ENCODE measurements at places on chromosomes 12 and 14.

- no peak for DNase-seq
Observed at GRCh38 chr14:63535918-63536317, 7.3 kb downstream of the PPP2R5E start.

- no peak for DNase-seq
Observed at GRCh38 chr12:121255433-121255832, 41.1 kb downstream of the CAMKK2 start.

DNA sequence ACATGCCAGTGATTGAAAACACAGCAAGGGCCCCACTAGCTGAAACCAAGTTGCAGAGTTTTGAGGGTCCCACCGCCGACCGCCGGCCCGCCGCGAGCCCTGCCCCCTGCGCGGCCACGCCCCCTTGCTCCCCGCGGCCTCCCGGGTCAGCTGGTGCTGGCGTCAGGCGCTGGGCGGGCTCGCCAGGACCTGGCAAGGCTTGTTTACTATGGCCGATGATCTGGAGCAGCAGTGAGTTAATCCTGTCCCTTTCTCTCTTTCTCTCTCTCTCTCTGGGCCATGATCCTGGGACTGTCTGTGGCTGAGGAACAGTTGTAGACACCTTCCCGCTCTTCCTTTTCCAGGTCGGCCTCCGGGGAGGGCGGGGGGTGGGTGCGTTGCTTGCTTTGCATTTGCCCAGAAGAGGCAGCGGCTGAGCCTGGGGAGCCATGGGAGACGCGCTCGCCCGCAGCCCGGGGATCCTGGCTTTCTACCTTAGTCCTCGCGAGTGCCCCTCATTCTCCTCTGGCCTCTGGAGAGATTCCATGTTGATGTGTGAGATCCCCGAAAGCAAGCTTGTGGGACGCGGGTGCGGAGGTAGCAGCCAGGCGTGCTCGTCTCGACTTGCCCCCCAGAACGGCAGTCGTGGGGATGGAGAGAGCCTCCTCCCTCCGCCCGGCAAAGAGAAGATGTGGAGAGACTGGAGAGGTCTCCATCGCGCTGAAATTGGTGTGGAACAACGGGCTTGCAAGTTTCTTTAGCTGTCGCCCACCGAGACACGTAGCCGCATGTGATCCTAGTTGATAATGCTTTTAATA, at the start of gene ABHD4:
Gene ABHD4 (plus strand): TSS at position 202 of the 797 bp plus-strand sequence. CDS start 7 bp downstream, at position 209.
- peak; percentile 50 for DNase-seq

DNA sequence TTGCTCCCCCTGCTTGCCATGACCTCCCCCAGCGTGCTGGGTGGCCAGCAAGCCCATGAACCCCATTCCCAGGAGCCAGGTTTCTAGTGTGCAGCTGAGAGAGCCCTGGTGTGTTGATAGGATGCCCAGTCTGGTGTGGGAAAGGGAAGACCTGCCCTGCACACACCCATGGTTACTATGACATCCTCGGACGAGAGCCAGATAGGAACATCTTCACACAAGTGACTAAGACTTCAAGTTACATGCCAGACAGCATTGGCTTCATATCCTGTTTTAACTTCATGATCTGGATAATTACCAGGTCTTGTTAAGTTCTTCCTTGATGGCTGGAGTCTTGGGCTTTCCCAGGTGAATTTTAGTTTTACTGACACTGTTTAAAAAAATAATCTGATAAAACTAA, 196.6 kb upstream of the EGLN3 start:
- DNase-seq, result no peak

- peak; percentile 28 for DNase-seq
Observed at GRCh38 chr14:104689881-104690711, 678 bp downstream of the INF2 start.

All from stimulated activated CD4-positive, alpha-beta T cell treated with anti-CD3 and anti-CD28 coated beads, Interleukin-4, amount 100 ng/mL, for 1 hour (primary cell).